ENCODE measurements at places on chromosomes 11 and 22.

DNA sequence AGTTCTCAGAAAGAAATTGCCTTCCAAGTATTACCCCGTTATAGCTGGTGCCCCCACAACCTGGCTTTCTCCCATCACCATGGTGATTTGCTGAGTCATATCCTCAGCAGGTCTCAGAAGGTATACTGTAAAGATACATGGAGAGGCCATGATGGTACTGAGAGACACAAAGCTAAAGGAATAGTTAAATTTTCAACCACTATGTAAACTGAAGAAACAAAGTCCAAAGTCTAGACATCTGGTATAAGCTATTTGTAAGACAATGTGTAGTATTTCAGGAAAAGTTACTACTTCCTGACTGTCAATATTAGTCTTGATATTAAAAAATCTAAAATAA is 377.1 kb downstream of the DCDC1 start:
- DNase-seq: no peak

DNA sequence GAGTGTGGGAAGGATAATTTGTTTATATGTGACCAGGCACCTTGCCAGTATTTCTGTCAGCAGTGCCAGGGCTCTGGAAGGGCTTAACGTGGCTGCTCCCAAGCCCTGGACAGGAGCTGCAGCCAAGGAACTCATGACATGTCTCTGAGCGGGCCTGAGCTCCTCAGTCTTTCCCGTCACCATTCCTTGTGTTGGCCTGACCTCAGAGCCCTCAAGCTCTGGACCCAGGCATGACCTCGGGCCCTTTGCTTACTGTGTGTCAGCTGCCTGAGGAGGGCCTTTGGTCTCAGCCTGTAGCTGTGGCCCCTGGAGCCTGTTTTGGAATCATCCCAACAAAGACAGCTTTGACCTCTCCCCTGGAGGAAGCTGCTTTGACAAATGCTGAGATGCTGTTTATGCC is 264.1 kb upstream of the PLET1 start:
- no peak for DNase-seq

- no peak for DNase-seq
Measured at GRCh38 chr22:45880091-45880715, 96.8 kb downstream of the WNT7B start.

DNA sequence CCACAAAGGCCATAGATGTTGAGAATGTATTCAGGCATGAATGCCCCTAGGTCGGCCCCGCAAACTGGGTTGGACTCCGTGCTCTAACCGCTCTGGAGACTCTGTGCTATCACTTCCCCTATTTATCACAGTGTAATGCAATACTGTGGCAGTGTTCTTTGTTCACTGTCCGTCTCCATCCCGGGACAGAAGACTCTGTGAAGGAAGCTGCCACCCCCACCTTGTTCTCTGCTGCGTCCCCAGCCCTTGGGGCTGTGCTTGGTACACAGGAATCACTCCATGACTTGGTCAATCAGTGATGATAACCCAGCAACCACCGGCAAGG is 57.6 kb downstream of the TSPAN18 start:
- DNase-seq: no peak

- no peak for DNase-seq
Measured at GRCh38 chr22:30556388-30556787, 9.8 kb upstream of the SEC14L6 start.

- DNase-seq: no peak
Measured at GRCh38 chr11:80993536-80993935, 1552.7 kb upstream of the TENM4 start.

- DNase-seq: no peak
Measured at GRCh38 chr11:2088746-2089535, 50.2 kb downstream of the IGF2 start.

- DNase-seq: no peak
Measured at GRCh38 chr11:118184784-118185579, 8.5 kb upstream of the SCN2B start.

GRCh38 chr11:1540074-1540473 is 32.0 kb downstream of the DUSP8 start:
- no peak for DNase-seq

- DNase-seq: no peak
Measured at GRCh38 chr11:108398439-108398838, 68.9 kb downstream of the C11orf65 start.

All from caudate nucleus (tissue), 63 donors.